ENCODE measurements at places on chromosomes 2 and 18.

- DNase-seq = peak; percentile 96
These were observed at the start of the genes LIPT1 and TSGA10 for GRCh38 chr2:99154643-99155536. Gene LIPT1 (plus strand): TSS chr2:99154967. CDS start chr2:99161958, 6,991 bp downstream. Gene TSGA10 (minus strand): TSS chr2:99154942. CDS start chr2:99109439, 45,503 bp downstream.

DNA sequence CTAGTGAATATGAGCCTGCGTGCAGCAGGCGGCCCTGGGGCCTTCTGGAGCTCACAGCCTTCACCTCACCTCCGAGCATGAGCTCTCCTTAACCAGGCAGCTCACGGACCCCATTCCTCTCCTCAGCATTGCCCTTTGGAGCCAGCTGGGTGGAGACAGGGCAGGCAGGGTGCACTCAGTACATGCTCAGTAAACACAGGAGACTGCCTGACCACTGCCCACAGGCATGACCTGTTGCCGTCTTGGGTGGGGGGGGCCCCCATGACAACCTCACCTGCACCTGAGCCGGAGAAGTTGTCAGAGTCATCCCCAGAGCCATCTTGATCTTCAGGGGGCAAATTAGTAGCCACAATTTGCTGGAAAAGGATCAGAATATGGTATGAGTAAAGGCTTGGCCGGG is 19.9 kb downstream of the SDC1 start:
- no peak for DNase-seq

DNA sequence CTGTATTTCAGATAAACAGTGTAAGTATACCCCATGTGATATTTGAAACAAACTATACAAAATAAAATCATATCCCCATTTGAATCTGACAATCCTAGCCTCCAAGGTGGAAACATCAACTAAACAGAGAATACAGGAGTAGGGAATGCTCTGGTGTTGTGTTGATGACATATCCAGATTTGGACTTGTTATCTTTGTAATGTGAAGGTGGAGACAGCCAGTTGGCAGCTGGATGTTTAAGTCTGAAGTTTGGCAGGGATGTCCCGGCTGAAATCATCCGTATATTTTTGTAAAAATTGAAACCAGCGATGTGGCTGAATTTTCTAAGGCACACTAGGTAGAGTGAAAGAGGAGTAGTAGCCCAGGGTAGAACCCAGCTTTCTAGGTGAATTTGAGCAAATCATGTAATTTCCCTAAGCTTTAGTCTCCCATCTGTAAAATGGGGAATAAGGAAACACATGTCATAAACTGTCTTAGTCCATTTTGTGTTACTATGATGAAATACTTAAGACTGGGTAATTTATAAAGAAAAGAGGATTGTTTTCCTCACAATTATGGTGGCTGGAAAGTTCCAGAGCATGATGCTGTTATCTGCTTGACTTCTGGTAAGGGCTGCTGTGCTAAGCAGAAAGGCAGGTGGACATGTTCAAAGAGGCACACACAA is 246.6 kb upstream of the APCDD1 start:
- DNase-seq = peak; percentile 25

DNA sequence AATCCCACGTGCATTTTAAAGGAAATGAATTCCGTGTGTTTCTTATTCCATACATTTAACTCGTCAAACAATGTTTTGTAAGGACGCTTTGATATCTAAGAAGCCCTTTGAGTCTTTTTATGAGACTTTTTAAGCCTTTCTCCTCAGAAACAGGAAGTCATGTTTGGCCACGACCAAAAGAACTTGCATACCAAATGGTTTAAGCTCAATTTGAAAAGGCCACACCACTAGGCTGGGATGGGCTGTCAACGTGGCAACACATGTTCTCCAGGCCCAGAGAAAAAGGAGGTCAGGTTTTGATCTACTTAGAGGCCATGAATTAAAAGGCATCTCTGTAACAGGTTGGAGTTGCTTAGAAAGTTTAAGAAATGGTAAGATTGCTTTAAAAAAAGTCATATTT is 441.8 kb downstream of the CMPK2 start:
- peak; percentile 54 for DNase-seq

DNA sequence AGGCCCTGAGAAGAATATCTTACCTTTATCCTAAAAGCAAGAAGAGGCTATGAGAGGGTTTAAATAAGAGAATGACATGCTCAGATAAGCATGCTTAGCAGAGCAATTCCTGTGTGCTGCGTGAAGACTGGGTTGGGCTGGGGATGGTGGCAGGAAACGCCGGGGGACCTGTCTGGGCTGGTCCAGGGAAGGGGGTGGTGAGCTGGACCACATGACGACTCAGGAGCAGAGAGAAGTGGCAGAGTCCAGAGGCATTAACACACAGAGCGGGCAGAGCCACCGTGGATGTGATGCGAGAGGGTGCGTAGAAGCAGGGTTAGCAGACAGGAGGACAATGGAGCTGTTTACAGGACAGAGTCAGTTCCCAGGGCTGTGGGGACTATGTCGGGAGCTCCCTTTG is 84.5 kb downstream of the ZBTB7C start:
- peak; percentile 48 for DNase-seq

DNA sequence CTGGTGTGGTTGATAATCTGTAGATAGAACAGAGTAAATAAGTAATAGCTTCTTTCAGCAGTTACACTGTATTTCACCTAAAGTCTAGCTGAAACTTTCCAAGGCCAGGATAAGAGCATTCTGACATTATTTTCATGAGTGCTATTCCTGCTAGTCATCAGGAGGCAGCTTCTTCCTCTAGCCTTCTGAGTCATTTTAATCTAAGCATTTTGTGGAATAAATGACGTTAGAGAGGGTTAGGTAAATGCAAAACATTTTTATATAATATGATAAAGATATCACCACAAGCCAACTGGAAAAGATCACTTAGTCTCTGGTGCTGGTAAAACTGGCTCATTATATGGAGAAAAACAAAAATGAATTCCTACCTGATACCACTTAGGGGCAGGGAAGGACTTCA is 138.5 kb downstream of the MEP1B start:
- peak; percentile 66 for DNase-seq

- DNase-seq = peak; percentile 65
These were observed 138.3 kb upstream of the ID2 start for GRCh38 chr2:8543383-8544170.

DNA sequence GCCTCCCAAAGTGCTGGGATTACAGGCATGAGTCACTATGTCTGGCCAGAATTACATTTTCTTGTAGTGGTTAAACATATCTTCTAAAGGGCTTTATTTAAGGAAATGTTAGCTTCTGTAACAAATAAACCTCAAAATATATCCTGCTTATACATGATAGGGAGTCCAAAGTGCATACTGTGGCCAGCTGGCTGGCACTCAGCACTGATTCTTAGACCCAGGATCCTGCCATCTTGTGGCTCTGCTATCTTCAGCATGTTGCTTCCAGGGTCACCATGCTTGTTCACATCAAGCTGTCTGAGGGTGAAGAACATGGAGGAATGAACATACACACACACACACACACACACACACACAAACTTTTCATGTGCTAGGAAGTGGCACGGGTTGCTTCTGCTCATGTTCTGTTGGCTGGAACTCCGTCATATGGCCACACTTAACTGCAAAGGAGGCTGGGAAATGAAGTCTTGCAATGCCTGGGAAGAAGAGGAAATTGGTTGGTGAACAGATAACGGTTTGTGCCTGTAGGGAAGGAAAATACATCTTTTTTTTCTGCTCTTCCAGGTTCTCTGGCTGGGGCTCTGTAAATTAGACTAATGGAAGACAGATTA is 40.0 kb downstream of the NPPC start:
- DNase-seq = no peak
